ENCODE measurements at places on chromosomes 4 and X.
A peak's percentile ranks its signal among the peaks of the same experiment; 100 is the strongest.

DNA sequence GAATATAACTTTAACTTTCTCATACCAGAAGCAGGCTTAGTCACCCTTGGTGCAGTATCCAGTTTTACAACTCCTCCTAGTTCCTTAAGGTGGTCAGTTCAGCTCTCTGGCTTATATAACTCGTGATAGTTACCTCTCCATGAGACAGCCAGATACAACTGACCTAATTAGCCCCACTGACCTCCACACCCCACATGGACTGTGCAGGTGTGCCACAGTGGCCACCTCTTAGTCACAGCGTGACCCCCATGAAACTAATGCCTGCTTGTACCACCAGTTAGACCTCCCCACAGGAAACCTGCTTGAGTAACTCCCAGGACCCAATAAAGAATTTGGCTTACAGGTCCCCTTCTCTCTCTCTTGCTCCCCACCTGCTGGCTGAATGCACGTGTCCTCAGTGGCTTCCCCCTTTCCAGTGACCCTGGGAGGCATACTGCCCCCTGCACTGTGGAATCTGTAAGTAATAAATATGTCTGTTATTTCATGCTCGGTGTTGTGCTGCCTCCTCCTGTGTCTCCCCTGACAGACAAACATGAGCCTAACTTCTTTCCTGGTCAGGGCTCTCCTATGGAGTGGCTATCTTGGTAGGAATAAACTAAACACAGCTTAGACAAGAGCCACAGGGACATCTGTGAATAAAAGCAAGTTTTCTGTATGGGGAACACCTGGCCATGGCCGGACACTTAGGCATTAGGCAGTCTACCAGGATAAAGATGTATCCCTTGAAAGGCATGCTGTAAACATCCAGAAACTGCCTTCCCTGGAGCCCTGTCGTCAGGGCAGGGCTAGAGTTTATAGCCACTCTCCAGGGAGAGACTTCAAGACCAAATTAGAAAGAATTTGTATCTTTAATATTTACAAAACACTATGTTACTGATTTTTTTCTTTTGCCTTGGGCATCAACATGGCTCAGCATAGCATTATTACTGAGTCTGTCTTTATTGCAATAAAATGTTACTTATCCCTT lies 209.7 kb upstream of the BOD1L1 start:
- DNase-seq = no peak

GRCh38 chrX:39874202-39874816 lies 223.4 kb downstream of the BCOR start:
- DNase-seq = no peak

DNA sequence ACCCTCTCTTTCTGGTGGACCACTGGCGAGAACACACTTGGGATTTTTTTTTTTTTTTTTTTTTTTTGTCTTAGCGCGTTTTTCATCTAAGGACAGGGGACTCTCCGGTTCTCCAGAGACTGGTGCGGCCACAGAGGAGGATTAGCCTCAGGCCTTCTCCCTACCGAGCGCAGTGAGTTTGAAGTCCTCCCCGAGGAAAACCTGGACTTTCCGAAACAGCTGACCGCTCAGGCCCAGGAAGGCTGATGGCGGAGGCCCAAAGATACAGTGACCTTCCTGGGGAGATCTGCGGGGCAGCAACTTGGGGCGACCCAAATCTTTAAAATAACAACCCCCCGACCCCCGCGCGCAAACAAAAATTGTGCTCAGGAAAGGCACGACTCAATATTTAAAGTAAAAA lies 9.2 kb downstream of the NKX3-2 start:
- DNase-seq = no peak

- peak; percentile 1 for DNase-seq
These were observed 625.7 kb downstream of the SMARCA1 start for GRCh38 chrX:128897621-128898020.

DNA sequence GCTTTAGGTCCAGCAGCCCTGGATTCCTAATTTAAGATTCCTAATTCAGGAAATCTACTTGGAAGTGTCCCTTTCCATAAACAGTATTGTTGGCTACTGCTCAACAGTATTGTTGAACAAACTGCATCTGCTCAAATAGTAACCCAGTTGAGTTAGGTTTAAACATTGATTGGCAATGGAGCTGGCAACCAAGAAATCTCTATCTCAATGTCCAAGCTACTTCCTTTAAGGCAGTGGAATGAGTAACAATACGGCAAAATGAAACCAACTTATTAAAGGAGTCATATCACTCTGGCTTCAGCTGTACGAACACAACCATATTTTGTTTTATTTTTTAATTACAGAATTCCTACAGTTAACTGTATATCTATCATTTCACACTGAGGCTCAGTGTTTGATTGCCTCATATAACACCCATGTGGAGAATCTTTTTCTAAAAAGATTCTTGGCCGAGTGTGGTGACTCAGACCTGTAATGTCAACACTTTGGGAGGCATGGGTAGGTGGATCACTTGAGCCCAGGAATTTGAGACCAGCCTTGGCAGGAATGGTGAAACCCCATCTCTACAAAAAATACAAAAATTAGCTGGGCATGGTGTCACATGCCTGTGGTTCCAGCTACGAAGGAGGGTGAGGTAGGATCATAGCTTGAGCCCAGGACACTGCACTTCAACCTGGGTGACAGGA lies 71.7 kb upstream of the IL13RA1 start:
- peak; percentile 49 for DNase-seq

DNA sequence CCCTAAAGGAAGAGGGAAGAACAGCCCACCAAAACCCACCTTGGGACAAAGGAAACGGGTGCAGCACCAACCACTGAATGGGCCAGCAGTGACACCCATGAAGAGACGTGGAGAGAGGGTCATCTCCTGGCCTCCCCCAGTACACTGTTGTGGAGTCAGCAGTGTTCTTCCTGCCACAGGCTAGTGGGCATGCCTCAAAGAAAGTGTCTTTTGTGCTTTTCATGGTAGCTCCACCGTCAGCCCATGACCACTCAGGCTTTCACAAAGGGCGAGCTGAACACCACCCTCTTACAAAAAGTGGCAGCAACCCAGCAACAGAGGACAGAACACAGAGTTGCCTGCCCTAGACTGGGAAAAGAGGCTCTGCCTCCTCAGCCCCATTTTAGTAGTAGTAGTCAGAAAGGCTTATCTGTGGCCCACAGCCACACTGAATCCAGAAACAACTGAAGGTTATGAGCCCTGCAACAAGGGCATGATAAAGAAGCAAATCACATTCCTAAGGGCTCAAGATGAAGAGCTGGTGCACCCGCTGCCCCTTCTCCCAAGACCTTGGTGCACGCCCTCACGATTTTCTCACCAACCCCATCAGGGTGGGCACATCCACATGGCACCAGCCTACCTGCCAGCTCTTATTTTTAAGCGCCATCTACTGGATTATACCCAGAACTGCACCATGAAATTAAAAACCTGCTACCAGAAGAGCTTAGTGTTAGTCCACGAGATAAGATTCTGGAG lies 53.1 kb downstream of the RAB28 start:
- no peak for DNase-seq

GRCh38 chrX:24493740-24494581 lies 28.9 kb downstream of the PDK3 start:
- DNase-seq = no peak

GRCh38 chr4:4721636-4722035 lies 137.8 kb upstream of the MSX1 start:
- no peak for DNase-seq
